ENCODE measurements at places on chromosomes 12 and 14.

DNA sequence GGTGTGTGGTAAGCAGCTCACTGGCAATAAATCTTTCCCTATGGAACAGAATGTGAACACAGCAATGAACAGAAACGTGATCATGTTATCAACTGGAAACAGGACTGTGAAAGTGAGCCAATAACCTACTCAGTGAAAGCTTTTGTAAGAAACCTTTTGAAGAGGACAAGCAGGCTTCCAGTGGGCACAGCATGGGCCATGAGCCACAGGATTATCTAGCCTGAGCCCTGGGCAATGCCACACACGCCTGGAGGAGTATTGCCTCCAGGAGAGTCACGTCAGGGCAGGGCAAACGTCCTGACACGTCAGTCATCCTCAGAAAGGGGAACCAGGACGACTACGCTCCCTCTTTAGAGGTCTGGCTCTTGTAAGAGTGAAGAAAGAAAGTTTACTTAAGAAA lies 32.3 kb downstream of the NRDE2 start:
- no peak for DNase-seq

DNA sequence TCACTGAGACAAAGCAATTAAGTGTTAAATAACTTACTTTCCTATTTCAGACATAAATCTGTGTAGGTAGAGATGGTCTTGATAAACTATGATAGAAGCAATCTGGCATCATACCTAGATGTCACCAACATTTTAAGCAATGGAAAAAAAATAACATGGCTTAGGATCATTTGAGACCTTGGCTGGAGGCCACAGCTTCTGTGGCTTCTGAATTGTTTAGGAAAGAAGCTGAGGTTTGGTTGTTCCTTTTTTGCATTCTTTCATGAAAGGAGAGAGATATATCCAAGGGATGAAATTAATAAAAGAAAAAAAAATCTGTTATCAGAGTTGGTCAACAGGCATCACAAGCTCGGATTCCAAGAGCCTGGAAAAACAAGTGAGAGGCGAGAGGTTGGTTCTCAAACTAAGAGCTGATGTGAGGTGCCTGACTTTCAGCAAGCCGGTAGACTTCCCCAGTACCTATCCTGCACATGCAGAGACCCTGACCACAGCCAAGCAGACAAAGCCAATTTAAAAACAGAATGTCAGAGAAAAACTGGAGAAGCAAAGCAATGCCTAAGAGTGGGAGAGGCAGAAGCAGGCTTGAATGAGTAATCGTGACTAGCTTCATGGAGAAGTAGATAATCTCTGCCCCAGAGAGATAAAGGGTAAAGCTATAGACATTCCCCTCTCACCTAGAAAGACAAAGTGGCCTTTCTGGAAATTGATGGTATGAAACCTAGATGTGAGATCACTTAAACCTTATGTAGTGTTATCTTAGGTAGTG lies 43.4 kb upstream of the ST8SIA1 start:
- DNase-seq: no peak

- DNase-seq: no peak
These were observed 849 bp downstream of the WNT1 start for GRCh38 chr12:48978741-48979601.

- no peak for DNase-seq
These were observed 991.8 kb downstream of the VRK1 start for GRCh38 chr14:97788846-97789526.

- DNase-seq: no peak
These were observed 11.6 kb upstream of the KRT82 start for GRCh38 chr12:52417740-52418139.

DNA sequence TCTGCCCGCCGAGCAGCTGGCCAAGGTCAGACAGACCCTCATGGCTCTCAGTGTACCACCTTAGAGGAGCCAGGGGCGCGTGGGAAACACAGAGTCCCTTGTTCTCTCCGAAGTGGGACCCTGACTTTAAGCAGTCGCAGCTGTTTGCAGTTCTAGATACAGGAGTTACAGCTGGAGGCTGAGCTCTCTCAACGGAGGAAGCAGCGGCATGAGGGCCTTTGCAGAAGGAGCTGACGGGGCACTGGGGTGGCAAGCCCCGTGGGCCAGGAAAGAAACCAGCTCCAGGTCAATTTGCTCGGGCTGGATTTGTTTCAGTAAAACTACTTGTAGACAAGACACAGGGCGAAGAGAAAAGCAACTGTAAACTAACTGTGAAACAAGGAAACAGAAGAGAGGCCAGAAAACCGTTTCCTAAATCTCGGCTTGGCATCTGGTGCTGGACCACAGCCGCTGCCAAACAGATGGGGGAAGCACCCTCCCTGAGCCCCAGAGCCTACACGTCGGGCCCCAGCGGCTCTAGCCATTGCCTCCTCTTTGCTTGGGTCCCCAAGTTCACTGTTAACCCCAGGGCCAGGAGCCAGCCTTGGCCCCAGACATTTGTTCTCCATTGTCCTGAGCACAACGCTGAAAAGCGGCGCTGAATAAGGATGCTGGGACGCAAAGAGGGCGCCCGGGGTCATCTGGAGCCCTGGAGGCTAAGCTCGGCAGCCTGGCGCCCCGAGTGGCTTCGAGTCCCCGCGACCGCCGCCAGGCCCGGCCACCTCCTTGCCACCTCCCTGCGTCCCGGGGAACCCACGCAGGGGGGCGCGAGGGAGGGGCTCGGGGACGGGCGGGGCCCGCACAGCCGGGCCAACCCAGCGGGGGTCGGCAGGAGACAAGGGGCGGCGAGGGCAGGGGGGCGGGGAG lies 914 bp upstream of the PACS2 start:
- DNase-seq: no peak

All from activated CD8-positive, alpha-beta memory T cell treated with anti-CD3 and anti-CD28 coated beads for 4 hours (primary cell).